ENCODE measurements at places on chromosomes 4 and X.

- DNase-seq = no peak
These were observed 2.8 kb downstream of the EREG start for GRCh38 chr4:74367656-74368290.

DNA sequence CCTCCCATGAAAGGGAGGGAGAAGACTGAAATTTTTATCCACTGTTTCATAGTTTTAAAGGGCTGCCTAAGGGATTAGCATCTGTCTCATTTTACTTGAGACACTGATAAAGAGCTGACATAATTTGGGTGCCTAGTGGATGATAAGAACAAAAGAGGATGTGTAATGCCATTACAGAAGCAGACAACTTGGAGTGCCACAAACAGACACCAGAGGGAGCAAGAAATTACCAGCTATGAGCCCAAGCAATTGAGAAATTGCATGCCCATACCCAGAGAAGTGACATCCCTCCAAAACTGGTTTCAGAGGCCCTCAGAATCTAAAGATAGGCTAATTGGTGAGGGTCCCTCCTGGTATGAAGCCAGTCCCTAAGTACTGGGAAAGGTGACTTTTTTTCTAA, 38.5 kb upstream of the POU3F4 start:
- peak; percentile 38 for DNase-seq

DNA sequence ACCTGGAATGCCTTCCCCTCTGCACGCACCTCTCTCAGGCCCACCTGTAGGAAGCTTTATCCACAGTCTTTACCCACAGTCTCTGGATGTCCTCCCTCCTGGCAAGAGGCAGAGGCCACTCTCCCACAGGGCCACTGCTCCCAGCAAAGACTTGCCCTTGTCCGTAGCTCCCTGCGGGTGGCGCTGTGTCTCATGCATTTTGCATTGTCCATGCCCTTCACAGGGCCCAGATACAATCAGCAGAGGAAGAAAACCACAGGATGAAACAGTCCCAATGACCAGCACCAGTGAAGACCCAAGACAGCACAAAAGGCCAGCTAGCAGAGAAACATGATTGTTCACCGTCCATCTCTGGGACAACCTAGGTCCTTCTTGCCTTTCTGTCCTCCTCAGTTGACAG, 2.1 kb upstream of the NSG1 start:
- peak; percentile 8 for DNase-seq

- DNase-seq = no peak
These were observed 4.9 kb downstream of the PAICS start for GRCh38 chr4:56440983-56441382.

- DNase-seq = peak; percentile 64
These were observed 43.2 kb upstream of the TMSB15B start for GRCh38 chrX:103919270-103919637.

DNA sequence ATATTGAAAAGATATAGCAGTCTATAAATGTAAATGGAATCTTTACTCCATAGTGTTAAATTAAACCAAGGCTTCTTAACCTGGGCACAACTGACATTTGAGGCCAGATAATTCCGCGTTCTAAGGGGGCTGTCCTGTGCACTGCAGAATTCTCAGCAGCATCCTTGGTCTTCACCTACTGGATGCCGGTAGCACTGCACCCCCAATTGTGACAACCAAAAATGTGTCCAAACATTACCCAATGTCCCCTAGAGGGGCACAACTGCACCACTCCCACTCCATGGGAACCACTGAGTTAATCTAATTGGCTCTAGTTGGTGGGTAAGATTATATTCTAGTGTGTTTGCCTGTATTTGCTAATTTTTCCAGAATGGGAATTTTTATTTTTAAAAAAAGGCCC, 16.6 kb downstream of the AP1S2 start:
- peak; percentile 11 for DNase-seq

All from GM12865 (cell line).